ENCODE measurements at places on chromosomes 2 and 18.
A peak's percentile ranks its signal among the peaks of the same experiment; 100 is the strongest.

DNA sequence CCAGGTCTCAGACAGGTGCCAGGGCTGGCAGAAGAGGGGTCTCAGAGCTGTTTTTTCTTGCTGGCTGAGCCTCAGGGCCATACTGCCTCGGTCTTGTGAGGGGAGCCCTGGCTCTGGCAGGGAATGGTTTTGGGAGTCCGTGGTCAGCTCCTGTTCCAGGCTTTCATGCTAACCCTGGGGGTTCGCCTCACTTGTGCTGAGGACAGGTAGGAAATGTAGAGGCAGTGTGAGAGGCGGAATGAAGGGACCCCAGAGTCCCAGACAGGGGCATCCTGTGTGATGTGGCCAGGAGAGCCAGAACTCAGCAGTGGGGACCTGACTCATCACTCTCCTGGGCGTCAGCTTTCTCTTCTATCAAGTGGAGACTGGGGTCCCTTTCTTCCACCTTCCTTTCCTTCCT, 5.7 kb upstream of the CELF4 start:
- DNase-seq: no peak

DNA sequence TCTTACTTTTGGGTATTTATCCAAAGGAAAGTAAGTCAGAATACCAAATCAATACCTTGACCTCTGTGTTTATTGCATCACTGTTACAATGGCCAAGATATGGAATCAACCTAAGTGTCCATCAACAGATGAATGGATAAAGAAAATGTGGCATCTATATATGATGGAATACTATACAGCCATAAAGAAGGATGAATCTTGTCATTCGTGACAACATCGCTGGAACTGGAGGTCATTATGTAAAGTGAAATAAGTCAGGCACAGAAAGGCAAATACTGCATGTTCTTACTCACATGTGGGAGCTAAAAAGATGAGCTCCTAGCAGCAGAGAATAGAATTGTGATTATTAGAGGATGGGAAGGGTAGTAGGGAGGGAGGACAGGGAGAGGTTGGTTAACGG, 34.6 kb downstream of the LCT start:
- no peak for DNase-seq

GRCh38 chr18:37658894-37659293, 93.3 kb upstream of the CELF4 start:
- DNase-seq: no peak

DNA sequence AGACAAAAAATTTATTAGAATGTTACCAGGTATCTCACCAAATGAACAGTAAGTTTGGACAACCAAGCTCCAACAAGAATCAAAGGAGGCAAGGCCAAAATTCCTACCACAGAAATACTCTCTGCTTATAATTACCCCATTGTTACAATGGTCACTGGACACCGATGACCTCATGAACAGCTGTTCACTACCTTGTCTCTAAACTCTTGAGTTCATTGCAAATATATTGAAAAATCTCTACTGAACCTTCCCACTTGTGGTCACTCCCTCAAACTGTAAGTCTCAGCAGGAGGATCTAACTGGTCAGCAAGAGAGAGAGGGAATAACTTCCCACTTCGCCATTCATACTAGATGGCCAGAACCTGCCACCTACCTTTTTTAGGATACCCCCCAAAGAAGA, 50.0 kb downstream of the ERBB4 start:
- DNase-seq: no peak

DNA sequence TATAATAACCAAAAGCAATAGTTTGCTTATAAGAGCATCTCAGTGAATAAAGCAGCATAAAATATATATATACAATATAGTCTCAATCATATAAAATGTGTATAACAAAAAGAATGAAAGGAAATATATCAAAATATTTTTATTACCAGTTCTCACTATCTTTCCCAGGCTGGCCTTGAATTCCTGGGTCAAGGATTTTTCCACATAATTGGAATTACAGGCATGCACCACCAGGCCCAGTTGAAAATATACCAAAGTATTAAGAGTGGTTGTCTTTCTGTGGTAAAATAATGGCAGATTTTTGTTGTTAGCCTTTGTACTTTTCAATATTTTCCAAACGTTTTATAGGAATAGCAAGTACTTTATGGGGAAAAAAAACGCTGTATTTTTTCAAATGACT, 8.6 kb upstream of the TLK1 start:
- no peak for DNase-seq

DNA sequence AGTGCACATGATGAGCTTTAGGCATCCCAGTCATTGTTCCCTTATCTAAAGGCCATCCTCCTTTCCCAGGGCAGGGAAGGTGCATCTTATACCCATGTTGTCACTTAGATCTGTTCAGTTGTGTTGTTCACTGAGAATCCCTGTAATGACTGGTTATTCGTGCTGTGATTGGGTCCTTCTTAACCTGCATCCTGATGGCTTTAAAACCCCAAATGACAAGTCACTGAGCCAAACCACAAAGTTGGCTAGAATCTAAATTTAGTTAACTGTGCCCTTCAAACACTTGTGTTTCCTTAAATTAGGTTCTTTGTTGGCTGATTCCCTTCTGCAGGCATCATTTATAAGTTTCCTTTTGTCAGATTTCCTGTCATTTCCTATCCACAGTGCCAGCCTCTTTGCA, 58.5 kb upstream of the SLC16A14 start:
- DNase-seq: no peak

GRCh38 chr2:16568998-16569784, 96.4 kb downstream of the CYRIA start:
- DNase-seq: no peak

GRCh38 chr2:143824791-143825190, 695.1 kb downstream of the ZEB2 start:
- DNase-seq: no peak

DNA sequence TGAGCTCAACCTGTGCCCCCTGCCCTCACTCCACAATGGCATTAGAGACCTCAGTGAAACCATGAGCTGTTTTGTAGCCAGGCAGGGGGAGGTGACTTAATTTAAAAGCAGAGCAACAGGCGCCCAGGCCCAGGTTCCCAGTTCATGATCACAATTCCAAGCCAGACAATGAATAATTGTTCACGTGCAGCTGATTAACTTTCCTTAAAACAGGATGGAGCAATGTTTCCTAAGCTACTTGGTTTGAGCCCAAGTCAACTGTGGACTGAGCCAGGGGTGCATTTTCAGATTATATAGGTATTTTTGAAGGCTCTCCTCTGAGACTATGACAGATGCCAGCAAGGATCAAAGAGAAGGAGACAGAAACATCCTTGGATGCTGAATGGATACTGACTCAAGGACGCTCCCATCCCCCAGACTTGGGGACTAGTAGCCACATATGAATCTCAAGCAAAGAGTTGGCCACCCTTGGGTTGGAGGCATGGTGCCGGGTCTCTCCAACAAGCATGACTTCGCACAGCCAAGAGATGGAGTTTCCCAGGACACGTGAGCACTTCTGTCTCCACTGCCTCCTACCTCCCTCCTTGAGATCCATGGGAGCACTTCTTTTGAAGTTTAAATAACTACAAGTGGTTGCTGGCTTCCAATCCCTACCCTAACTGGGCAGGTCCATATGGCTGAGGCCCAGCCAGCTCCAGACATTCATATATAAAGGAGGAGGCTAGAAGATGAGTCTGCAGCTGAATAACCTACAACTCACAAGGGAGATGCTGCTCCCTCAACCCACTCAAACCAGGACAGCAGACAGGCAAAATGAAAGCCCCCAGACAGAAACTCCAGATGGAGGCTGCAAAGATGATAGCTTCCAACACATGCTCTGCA, 12.7 kb downstream of the SMAD7 start:
- DNase-seq: no peak

DNA sequence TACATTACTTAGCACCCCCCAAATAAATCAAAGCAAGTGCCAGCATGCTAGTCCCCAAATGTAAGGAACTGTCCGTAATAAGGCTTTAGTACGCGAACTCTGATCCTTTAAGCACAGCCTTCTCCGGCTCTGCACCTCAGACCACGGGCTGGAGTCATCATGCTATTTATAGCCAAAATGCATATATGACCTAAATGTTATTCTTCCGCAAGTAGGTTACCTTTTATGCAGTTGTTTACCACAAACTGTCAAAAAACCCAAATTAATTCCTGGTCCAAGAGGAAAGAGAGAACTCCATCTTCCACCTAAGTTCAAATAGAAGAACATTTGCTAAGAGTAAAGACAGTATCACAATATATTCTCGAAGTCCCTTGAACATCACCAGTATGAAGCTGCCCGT, 42.7 kb downstream of the ZNF516 start:
- DNase-seq: peak; percentile 72

GRCh38 chr2:126764686-126765265, 108.8 kb downstream of the GYPC start:
- DNase-seq: no peak

- peak; percentile 7 for DNase-seq
Measured at GRCh38 chr2:51424418-51424817, 392.5 kb upstream of the NRXN1 start.
